ENCODE measurements at places on chromosomes 2 and 18.

GRCh38 chr18:67509741-67510391 is 6.7 kb downstream of the DSEL start:
- no peak for DNase-seq

DNA sequence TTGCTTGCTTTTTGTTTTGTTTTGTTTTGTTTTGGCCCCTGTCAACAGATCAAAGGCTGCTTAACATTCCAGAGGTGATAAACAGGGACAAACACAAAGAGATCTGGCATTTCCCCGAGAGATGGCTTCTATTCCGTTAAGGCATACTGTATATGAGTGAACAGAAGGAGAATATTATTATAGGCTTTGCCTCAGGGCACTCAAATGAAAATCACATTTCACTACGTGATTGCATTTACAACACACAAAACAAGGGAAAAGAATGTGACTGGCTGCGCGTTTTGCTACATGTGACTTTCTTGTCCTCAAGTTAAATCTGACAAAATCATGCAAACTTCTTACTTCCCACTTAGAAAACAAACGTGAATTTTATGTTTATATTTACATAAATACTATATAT is 1037.9 kb upstream of the DDX18 start:
- DNase-seq: no peak

- DNase-seq: no peak
Measured at GRCh38 chr18:48408727-48409590, at the start of gene ZBTB7C. Gene ZBTB7C, minus strand, starts transcription at chr18:48409383.

GRCh38 chr2:174445248-174445647 is 41.6 kb downstream of the GPR155 start:
- DNase-seq: no peak

- DNase-seq: no peak
Measured at GRCh38 chr2:2101924-2102323, 229.2 kb downstream of the MYT1L start.

DNA sequence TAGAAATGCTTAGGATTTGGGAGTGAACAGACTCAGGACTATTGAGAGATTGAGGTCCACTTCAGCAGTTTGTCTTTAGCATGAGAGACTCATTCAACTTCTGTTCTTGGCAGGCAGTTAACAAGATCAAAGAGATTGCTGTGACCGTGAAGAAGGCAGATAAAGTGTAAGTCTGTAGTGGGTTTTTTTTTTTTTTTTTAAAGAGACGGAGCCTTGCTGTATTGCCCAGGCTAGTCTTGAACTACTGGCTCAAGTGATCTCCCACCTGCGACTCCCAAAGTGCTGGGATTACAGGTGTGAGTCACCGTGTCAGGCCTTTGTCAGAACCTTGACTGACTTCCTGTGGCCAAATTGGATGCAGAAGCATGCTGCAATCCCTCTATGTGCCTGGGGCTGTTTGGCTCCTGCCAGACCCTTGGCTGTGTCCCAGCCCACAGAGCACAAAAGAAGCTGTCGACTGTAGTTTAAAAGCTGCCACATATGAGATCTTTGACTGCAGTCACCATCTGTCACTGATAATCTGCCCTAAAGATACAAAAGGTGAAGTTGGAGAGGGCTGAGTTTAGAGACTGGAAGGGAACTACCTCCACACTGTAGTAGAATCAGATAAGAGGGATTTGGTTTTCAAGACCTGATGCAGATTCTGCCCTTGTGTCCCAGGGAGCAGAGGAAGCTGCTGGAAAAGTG is 9.9 kb downstream of the CCT7 start:
- peak; percentile 52 for DNase-seq

DNA sequence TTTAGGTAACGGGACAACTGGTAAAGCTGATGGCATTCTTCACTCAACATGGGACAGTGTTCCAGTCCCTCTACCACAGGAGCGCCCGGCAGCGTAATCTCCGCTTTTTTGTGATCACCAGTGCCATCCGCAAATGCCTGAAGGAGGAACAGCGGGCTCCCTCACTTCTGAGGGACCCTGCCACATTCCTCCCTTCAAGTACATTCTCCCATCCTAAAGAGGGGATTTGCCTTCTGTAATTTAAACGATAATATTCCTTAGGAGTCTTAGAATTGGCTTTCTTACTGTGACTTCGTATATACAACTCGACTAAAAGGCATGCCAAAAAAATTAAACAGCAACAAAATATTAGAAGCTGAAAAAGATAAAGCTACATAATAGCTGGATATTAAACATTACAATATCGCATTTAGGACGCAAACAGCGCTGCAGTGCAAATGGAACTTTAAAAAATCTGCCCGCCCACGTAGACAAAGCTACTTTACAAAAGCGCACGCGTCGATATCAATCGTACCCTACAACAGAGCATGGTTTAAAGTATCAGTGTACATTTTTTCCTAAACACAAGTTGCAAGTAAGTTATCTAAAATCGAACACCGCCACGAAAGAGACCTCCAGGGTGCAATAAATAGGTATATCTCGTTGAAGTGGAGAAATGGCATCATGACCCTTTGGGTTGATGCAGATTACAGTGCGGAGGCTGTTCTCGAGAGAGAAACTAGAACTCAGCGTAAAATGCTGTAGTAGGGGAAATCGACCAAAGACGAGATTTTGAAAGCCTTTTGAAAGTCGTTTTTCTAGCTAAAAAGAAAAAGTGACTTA is 2.3 kb upstream of the VSNL1 start:
- no peak for DNase-seq

Measured in AG09319 (cell line).